ENCODE measurements at places on chromosomes 5 and 9.

DNA sequence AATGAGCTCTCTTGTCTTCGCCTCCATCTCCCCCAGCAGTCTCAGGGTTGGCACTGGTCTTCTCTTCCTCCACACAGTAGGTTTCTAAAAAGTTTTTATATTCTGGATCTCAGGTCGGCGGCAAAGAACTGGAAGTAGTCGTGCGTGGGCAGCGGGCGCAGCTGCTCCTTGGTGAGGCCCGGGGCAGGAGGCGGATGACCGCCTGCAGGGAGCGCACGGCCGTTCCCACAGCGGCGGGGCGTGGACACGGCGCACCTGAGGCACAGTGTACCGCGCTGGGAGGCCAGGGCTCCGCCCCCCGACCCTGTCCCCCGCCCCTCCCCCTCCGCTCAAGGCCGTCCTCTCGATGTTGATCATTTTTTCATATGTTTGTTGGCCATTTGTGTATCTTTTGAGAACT lies 92.4 kb downstream of the STX17 start:
- no peak for DNase-seq

GRCh38 chr9:73200694-73201452 lies 49.2 kb downstream of the ANXA1 start:
- DNase-seq = no peak

- peak; percentile 93 for DNase-seq
Measured at GRCh38 chr9:34651876-34652601, at the start of gene IL11RA. Gene IL11RA, plus strand, starts transcription at chr9:34652185. Its CDS starts 3,033 bp downstream, at chr9:34655218.

- DNase-seq = no peak
Measured at GRCh38 chr9:86549401-86549811, 195.2 kb upstream of the TUT7 start.

GRCh38 chr5:81786496-81786895 lies 35.6 kb upstream of the SSBP2 start:
- DNase-seq = no peak

DNA sequence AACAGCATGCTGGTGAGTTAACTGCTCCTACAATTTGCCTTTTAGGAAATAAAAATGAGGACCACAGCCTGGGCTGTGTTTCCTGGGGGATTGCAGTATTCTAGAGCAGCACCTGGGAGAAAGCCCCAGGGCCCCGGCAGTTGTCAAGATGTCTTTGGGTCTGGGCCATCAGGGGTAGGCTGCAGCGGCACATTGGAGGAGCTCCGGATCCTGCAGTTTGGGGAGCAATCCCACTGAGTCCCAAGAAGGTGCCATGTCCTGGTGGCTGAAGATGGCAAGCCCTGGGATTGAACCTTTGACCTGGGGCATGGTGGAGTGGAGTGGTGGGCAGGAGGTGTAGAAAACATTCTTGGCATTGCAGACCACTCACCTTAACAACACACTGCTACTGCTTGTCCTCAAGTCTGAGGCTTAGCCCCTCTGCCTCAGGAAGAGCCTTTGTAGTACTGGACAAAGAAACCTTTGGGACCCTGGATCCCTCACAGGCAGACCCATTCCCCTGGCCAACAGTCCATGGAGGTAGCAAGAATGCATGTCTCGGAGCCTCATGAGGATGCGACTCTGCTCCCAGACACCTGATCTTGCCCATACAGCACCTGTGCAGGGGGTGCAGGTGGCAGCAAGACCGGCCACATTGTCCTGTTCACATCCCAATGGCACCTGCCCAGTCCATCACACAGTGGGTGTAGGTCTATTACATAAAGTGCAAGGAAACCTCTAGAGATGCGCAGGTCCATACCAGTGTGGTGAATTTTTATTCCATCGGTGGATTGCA lies 159.1 kb upstream of the IRX2 start:
- DNase-seq = no peak

- DNase-seq = no peak
Measured at GRCh38 chr5:146623666-146624065, 107.7 kb upstream of the GPR151 start.

- no peak for DNase-seq
Measured at GRCh38 chr9:105329719-105330062, 85.2 kb downstream of the SLC44A1 start.

DNA sequence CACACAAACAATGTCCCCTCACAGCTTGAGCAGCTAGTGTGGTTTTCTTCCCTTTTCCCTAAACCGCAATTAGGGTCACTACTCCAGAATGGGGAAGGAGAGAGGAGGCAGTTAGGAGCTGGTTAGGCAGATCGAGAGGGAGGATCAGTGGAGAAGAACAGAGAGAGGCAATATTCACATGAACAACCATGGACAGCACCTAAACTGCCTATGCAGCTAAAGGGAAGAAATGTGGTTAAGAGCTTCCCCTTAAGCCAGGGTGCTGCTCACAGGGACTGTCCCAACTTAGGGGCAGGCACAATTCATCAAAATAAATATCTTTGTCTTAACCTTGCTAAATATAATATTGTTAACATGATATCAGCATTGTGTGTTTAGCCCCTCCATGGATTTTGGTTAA lies 359.3 kb upstream of the CDH18 start:
- DNase-seq = no peak

- no peak for DNase-seq
Measured at GRCh38 chr5:169721771-169722170, 84.7 kb downstream of the DOCK2 start.

- DNase-seq = no peak
Measured at GRCh38 chr9:83623679-83624076, 735 bp downstream of the IDNK start.

DNA sequence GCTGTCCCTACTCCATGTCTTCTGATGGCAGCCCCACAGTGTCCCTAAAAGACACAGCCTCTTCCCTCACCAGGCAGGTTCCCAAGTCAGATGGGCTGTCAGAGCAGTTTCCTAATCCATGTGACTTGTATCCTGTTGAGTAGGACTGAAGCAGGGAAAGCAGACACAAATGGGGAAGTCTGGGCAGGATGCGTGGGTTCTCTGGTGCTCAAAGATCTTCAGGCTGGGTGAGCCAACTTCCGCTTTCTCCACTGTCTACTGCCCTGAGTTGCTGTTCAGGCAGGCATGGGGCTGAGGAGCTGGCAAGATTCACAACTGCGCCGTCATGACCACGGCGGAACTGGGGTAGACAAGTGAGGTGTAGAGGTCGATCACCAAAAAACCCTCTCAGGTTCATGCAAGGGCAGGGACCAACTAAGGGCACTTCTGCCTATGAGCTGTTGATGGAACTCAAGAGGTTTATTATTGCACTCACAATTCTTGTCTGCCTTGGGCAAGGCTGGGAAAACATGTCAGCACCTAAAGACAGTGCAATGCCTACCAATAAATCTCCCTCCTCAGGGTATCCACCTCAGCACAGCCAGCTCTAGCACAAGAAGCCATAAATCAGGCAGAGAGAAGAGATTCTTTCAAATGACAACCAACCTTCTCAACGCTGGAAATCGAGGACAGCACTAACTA lies 83.4 kb downstream of the RAPGEF1 start:
- DNase-seq = peak; percentile 91

DNA sequence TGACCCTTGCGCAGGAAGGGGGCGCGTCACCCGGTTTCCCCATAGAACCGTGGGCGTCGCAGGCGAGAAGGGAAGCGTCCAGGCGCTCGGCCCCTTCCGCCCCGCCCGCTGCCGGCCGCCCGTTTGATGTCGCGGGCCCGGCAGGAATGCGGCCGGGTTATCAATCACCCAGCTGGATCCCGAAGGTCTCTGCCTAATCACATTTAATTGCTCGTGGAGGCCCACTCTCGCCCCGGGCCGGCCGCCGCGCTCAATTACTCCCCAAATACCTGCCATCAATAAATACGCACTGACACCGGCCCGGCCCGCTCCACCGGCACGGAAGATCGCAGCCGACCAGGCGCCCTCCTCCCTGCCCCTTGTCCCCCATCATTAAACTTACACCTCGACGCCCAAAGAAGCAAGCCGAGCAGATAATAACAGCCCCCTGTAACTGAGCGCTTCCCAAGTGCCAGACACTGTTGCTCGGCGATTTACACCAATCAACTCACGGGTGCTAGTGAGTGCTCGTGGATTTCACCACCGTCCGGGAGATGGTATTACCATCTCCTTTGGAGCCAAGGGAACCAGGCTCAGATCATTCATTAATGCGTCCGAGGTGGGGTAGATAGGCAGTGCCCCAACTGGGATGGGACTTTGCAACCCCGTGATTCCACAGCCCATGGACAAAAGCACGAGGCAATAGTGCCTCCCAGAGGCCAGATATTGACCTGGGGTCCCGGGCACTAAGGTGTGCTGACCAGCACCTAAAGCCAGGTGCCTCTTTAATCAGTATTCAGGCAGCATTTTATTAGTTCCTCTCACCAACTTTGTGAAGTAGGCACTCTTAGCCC lies 11.3 kb downstream of the MSX2 start:
- DNase-seq = no peak

- DNase-seq = no peak
Measured at GRCh38 chr5:168317096-168317520, 25.7 kb downstream of the WWC1 start.

DNA sequence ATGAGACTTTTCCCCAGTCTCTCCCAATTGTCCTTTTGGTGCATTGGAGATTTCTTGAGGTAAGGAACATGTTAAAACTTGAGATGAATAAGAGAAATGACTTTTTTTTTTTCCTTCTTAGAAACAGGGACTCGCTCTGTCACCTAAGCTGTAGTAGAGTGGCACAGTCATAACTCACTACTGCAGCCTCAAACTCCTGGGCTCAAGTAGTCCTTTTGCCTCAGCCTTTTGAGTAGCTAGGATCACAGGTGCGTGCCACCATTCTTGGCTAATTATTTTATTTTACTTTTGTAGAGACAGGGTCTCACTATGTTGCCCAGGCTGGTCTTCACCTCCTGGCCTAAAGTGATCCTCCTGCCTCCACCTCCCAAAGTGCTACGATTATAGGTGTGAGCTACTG lies 25.9 kb downstream of the CDC42SE2 start:
- no peak for DNase-seq

GRCh38 chr5:175629261-175629660 lies 28.6 kb upstream of the HRH2 start:
- no peak for DNase-seq

- DNase-seq = no peak
Measured at GRCh38 chr5:149588936-149589335, 7.6 kb downstream of the ARHGEF37 start.

DNA sequence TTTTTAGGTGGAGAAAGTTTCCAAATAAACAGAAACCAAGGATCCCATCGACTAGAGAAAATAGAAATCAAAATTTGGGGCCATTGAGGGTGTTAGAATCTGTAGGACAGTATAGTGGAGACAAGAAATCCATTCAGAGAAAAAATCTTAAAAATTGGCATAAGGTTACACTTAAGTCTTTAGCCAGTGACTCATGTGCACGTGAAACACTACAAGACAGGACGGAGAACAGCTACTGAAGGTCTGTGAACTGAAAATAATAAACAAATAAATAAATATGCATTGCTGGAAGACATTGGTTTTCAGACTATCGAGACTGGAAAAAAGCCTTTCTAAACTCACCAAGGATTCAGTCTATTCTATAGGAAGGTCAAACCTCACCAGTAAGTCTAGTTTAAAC lies 1955.5 kb downstream of the MAT2B start:
- DNase-seq = no peak

DNA sequence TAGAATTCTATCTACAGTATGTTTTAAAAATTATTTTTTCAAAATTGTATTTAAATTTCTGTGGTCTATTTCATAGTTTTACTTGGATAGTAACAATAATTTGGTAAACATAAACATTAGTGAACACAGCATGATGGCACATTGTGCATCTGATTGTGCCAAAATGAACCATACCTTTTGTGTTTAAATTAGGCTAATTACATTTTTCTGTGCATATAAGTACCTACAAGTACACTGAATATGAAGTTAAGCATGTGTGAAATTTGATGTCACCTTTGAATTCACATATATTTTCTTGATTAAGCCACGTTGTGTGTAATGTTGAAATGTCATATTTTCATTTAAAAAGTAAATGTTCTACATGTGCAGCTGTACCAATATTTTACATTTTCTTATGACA lies 13.4 kb downstream of the PBX3 start:
- DNase-seq = no peak

GRCh38 chr9:127897193-127897692 lies 2.2 kb downstream of the ST6GALNAC6 start:
- peak; percentile 84 for DNase-seq

GRCh38 chr9:71634752-71635151 lies 133.6 kb downstream of the CEMIP2 start:
- no peak for DNase-seq

- DNase-seq = no peak
Measured at GRCh38 chr5:141260458-141261237, 15.5 kb downstream of the PCDHB15 start.

GRCh38 chr9:132531195-132531594 lies 51.2 kb upstream of the BARHL1 start:
- no peak for DNase-seq

DNA sequence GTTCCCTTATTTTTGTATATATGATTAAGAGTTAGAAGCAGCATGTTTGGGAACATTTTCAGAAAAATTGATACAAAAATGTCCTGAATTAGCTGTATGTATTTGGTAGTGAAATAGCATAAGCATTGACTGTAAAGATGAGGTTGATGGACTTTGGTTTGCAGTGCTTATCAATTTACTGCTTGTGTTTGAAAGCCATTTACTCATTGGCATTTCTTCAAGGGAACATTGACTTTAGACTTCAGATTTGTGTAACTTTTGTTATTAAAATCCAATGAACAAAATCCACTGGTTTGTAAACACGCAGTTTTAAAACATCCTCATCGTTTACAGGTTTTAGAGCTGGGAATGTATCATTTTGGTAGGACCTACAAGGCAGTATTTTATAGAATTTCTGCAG lies 61.3 kb downstream of the KDM4C start:
- no peak for DNase-seq

- DNase-seq = no peak
Measured at GRCh38 chr5:87392801-87393200, 19.9 kb downstream of the CCNH start.

DNA sequence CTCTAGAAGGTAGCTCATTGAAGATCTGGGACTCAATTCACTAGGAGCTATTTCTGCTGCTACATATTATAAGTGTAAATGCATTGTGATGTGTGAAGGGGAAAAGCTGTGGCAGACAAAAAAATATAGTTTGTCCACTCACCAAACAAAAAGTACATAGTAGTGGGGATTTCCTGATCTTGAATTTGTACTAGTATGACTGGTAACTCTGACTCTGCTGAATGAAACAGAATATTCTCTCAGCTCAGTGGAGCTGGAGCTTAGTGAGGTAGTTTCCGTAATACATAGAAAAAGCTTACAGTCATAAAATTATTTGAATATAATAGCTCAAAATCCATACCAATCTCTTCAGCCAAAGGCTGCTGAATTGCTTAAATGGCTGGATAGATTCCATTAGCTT lies 455.6 kb upstream of the CD180 start:
- DNase-seq = no peak

DNA sequence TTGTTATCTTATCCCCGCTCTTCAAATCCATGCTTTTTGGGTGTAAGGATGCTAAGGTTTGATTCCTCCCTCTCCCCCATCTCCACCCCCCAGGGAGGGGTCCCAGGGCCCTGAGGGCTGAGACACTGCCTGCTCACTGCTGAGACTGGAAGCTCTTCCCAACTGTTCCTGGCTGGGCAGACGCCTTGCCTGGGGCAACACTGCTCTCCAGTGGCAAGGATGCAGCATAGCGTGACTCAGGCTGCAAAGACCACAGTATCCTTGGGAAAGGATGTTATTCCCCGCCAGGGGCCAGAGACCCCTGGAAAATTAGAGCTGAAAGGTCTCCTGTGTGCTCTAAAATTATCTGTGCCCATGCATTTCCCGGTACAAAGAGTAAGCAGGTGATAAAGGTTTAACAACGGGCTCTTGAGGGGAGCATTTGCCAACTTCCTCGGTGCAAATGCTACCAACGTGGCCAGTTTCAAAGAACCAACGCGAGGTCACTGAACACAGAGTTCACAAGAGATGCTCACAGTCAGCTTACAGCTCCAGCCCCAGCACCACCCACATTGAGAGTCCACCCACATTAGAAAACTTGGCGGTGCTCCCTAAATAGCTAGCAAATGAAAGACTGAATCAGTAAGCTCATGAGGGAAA lies 271.9 kb downstream of the NSG2 start:
- peak; percentile 68 for DNase-seq
